Central memory CD8-positive, alpha-beta T cell (primary cell): ENCODE measurements at places on chromosomes 6 and 20.

DNA sequence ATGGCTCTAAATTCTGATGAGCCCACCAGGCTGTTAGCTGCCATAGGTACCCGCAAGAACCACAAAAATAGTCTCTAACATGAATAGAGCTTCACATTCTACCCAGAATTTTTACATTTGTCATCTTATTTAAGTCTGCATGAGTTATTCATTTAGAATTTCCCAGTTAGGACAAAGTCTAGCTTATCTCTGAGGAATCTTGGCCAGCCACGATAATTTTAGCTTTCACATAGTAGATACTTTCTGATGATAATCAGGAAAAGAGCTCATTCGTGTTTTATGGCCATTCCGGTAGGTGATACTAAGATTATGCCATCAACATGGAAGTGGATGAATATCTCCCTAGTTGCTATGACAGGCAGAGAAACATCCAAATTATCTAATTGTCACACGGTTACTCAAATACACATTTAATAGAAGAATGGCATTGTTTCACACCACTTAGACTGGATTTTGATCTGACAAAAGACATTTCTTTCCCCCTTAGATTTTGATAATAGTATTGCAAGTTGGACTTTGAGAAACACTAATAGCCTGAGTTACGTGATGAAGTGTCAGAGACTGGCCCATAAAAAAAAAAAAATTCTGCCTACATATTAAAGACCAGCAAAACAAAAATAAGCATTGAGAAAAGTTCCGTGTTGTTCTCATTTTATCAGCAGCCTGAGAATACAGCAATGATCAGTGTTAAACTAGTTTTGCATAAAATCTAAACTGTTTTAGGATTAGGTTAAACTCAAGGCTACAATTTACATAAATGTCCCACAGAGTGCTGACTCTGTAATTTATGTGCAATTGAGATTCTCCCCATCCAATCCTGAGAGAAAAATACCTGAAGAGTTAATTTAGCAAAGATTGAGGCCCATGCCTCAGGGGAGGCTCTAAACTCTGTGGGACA lies 397.5 kb upstream of the ARID1B start:
- no peak overlapping the region for H3K4me3 ChIP-seq
- H3K27ac ChIP-seq = no peak overlapping the region
- peaks cover 21% of the 10 kb centered on the region for H3K27me3 ChIP-seq
- no peaks in the 10 kb centered on the region for H3K4me1 ChIP-seq

DNA sequence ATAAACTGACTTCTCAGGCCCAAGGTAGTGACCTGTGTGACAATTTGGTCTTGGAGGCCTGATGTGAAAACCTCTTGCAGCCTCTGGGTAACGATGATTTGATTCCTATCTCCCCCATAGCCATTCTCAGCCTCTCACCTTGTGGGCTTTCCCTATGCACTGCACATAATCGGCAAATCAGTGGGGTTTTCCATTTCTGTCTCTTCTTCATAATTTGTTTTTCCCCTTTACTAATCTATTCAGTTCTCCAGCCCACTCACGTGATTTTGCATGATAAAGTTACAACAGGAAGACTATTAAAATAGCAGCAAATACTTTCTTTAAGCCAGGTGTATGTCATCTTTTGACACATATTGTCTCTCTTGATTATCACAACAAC lies 893.7 kb downstream of the TFAP2A start:
- no peak for DNase-seq
- H3K4me1 ChIP-seq = no peaks in the 10 kb centered on the region
- no peak overlapping the region for H3K27ac ChIP-seq

DNA sequence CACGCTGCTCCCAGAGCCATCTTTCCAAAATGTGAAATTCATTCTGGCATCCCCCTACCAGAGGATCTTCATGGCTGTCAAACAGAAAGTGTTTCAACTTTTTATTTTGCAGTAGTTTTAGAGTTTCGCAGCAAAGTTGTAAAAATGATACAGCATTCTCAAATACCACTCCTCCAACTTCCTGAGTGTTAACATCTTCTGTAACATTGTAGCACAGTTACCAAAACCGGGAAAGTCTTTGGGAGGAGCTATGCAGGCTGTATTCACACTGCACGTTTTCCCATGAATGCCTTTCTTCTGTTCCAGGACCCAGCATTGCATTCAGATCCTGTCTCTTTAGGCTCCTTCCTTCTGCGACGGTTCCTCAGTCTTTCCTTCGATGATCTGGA lies 30.1 kb downstream of the CDYL start:
- DNase-seq = no peak
- H3K27me3 ChIP-seq = no peaks in the 10 kb centered on the region
- H3K36me3 ChIP-seq = peaks cover 4% of the 10 kb centered on the region
- peaks cover 85% of the 10 kb centered on the region for H3K4me1 ChIP-seq
- no peak overlapping the region for H3K27ac ChIP-seq

DNA sequence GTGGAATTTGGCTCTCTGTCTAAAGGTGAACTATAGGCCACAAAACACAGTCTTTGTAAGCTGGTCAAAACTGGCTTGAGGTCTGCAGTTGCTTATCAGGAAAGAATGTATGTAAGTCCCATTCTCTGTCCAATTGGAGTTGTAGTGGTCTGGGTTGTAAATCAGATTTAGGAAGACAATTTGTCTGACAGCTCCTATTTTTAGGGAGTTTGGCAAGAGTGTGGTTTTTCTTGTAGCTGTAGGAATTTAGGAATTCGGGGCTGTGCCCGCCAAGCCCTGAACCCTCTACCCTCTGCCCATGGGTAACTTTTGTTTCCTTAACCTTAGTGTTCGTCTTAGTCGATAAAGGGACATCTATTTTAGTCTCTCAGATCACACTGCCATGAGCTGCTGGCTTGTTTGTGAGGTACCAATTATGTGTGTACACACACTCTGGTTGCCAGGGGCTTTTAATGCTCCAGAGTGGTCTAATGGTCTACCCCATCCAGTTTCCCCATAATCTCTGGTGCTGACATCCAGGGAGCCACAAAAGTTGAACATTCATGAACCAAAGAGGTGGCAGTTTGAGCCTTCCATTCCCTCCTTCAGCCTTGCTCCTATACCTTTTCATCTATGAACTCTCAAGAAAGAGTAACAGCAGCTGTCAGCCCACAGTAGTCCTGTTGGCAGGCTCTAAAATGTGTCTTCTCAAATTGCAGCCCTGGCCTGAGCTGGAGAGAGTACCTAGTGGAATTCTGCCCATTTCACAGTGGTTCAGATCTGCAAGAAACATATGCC lies 93.0 kb downstream of the ANKRD6 start:
- no peaks in the 10 kb centered on the region for H3K27me3 ChIP-seq
- H3K4me1 ChIP-seq = no peaks in the 10 kb centered on the region
- H3K4me3 ChIP-seq = no peak overlapping the region
- DNase-seq = no peak
- H3K36me3 ChIP-seq = no peaks in the 10 kb centered on the region

- H3K4me1 ChIP-seq = peaks cover 14% of the 10 kb centered on the region
- peaks cover 5% of the 10 kb centered on the region for H3K36me3 ChIP-seq
- no peak overlapping the region for H3K27ac ChIP-seq
- no peak overlapping the region for H3K4me3 ChIP-seq
- peaks cover 19% of the 10 kb centered on the region for H3K27me3 ChIP-seq
- DNase-seq = no peak
These were observed 4.1 kb upstream of the LEMD2 start for GRCh38 chr6:33792981-33793380.

GRCh38 chr6:13764996-13765395 lies 49.4 kb downstream of the MCUR1 start:
- H3K36me3 ChIP-seq = no peaks in the 10 kb centered on the region
- H3K4me1 ChIP-seq = peaks cover 21% of the 10 kb centered on the region
- DNase-seq = no peak
- no peak overlapping the region for H3K27ac ChIP-seq
- no peaks in the 10 kb centered on the region for H3K27me3 ChIP-seq

DNA sequence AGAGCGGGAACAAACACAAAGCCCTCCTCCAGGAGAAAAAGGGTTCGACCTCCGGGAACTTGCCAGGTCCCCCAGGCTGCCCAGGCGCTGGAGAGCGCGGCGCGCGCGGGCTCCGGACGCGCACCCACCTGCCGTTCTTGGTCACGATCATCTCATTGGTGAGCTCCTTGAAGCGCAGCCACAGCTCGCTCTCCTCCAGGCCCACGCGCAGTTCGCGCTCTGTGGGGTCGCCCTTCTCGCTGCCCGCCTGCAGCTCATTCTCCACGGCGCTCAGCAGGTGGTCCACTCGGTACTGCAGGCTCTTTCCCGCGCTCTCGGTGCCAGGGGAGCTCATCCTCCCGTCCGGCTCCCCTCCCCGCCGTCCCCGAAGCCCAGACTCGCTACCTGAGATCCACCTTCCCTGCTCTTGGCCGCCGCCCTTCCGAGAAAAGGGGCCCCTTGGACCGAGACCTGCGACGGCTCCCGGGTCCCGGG lies 356 bp downstream of the TBXT start:
- peaks cover 44% of the 10 kb centered on the region for H3K27me3 ChIP-seq
- DNase-seq = no peak
- H3K4me1 ChIP-seq = peaks cover 7% of the 10 kb centered on the region

- no peak overlapping the region for H3K4me3 ChIP-seq
- no peak overlapping the region for H3K27ac ChIP-seq
- peaks cover 1% of the 10 kb centered on the region for H3K36me3 ChIP-seq
- no peak for DNase-seq
These were observed 42.7 kb upstream of the HCRTR2 start for GRCh38 chr6:55131616-55132015.

DNA sequence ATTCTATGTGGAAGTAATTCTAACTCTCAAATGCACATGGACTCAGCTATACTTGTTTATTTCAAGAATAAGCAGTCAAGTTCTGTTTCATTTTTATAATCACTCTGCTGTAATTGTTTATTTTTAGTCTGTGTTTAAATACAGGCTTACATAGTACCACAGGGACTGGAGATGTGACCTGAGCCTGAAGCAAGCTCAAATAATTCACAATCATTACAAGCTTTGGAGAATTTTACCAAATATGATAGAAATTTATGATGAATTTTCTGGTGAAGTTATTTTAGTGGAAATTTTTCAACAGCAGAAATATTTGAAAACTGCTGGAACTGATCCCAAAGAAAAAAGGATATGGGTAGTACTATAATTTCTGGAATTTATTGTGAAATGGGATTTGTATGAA lies 41.6 kb upstream of the DSE start:
- H3K27ac ChIP-seq = no peak overlapping the region
- H3K4me1 ChIP-seq = no peaks in the 10 kb centered on the region
- H3K4me3 ChIP-seq = no peak overlapping the region
- no peaks in the 10 kb centered on the region for H3K27me3 ChIP-seq
- no peaks in the 10 kb centered on the region for H3K36me3 ChIP-seq
- DNase-seq = no peak

DNA sequence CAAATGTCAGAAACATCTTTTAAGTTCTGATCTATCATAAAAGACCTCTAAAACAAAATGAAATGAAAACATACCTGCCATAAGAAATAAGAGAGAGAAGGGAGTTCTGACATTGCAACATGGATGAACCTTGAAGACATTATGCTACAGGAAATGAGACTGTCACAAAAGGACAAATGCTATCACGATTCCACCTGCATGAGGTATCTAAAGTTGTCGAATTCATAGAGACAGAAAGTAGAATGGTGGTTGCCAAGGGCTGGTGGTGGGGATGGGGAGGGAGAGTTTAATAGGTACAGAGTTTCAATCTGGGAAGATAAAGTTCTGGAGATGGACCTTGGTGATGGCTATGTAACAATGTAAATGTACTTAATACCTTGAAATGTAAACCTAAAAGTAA lies 3.3 kb downstream of the EZR start:
- H3K27ac ChIP-seq = peak overlapping the region; percentile 98
- DNase-seq = no peak
- H3K4me1 ChIP-seq = peaks cover 70% of the 10 kb centered on the region
- H3K4me3 ChIP-seq = peak overlapping the region; percentile 98
- peaks cover 67% of the 10 kb centered on the region for H3K36me3 ChIP-seq

- DNase-seq = no peak
- no peaks in the 10 kb centered on the region for H3K36me3 ChIP-seq
- peaks cover 9% of the 10 kb centered on the region for H3K27me3 ChIP-seq
- H3K4me3 ChIP-seq = no peak overlapping the region
These were observed 109.9 kb downstream of the PSMB1 start for GRCh38 chr6:170443151-170443662.

GRCh38 chr20:48686238-48687116 lies 141.3 kb downstream of the PREX1 start:
- no peak for DNase-seq
- H3K4me3 ChIP-seq = no peak overlapping the region
- peaks cover 43% of the 10 kb centered on the region for H3K36me3 ChIP-seq
- peak overlapping the region; percentile 57 for H3K27ac ChIP-seq

DNA sequence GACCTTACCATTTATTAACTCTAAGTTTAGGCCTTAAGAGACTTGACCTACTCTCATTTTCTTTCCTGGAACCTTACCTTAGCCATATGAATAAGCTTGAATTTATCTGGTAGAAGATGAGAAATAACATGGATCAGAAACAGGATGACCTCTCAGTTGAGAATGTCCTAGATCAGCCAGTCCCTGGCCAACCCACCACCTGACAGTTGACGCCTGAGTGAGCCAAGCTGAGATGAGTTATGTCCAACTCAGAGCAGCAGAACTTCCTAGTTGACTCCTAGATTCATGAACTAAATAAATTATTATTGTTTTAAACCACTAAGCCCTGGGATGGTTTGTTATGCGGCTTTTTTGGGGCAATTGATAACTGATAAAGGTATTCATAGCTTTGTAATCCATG lies 233.0 kb upstream of the RAB32 start:
- H3K4me1 ChIP-seq = no peaks in the 10 kb centered on the region
- H3K36me3 ChIP-seq = no peaks in the 10 kb centered on the region
- no peak overlapping the region for H3K27ac ChIP-seq
- H3K27me3 ChIP-seq = no peaks in the 10 kb centered on the region
